ENCODE measurements at places on chromosomes 13 and 19.
A peak's percentile ranks its signal among the peaks of the same experiment; 100 is the strongest.

- DNase-seq, result no peak
Observed at GRCh38 chr19:6540918-6541689, 10.3 kb downstream of the TNFSF9 start.

GRCh38 chr19:2716722-2717637 lies 4.2 kb downstream of the DIRAS1 start:
- DNase-seq, result no peak

- DNase-seq, result no peak
Observed at GRCh38 chr13:77345150-77345780, 18.4 kb upstream of the MYCBP2 start.

GRCh38 chr13:74990992-74991391 lies 491.0 kb downstream of the TBC1D4 start:
- no peak for DNase-seq

GRCh38 chr13:32905864-32906180 lies 110.4 kb upstream of the KL start:
- DNase-seq, result no peak

- DNase-seq, result no peak
Observed at GRCh38 chr19:36265064-36265463, 50.2 kb downstream of the ZNF146 start.

GRCh38 chr19:6750062-6750461 lies 10.6 kb downstream of the TRIP10 start:
- DNase-seq, result no peak

DNA sequence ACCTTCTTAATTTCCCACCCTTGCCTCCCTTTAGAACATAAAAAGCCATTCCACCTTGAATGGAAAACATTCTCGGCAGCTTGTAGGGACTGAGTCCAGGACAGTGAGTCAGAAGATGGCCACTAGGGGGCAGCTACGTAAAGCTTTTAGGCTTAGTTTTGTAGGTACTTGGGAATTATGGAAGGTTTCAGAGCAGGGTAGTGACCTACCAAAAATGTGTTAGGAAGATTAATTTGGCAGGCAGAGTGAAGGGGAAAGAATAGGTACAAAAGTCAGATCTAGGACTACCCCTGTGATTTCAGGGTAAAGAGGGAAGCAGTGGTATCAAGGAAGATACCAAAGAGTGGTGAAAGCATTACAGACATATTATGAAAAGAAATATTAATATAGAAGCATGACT lies 198.4 kb downstream of the NDFIP2 start:
- DNase-seq, result peak; percentile 76

- DNase-seq, result no peak
Observed at GRCh38 chr13:23571431-23571830, 1.2 kb downstream of the TNFRSF19 start.

- no peak for DNase-seq
Observed at GRCh38 chr19:54530866-54531265, 28.2 kb downstream of the LAIR2 start.

DNA sequence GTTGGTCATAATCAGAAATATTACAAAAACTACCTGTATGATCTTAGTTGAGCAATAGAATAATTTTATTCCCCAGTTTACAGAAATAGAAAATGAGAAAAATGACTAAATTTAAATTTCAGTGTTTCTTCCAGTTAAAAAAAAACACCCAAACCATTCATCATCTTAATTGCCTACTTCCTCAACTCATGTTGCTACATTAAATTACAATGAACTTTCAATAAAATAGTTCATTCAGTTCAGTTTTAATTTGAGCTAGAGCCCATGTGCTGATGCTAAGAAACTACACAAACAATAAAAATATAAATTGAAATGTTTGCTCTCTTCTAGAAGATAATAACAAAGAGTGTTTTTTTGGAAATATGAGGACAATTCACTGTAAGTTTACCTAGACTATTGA lies 820.4 kb downstream of the SLITRK6 start:
- DNase-seq, result no peak

DNA sequence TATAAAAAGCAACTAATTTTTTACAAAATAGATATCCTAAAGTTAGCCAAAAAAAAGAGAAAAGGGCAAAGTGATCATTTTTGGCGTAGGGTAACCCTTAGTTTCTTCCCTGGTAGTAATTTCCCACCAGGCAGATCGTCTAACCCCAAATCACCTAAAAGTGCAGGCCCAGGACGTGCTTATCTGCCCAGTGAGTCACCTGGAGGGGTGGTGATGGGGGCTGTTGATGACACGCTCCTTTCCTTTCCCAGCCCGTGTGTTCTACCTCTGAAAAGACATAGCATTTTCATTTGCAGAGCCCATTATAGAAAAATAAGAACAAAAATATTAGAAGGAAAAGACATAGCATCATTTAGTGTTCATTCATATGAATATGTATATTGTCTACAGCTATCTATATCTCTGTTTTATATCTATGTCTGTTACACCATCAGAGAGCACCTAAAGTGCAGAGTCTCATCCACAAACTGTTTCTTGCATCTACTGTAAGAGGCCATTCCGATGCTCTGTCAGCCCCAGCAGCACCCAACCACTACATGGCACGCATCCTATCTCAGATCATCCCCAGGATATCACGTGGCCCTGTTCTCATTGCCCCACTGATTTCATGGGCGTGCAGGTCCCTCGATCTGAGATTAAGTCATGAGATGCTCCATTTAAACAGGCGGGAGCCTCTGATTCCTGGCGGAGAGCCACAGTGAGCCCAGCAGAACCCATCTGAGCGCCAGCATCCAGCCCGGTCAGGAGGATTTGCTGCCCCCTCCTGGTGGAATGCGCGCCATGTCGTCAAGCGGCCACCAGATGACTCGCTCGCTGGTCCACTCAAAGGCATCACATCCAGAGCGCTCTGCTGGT lies 8.5 kb upstream of the LILRB3 start:
- peak; percentile 63 for DNase-seq

- no peak for DNase-seq
Observed at GRCh38 chr13:111577956-111578605, 257.6 kb downstream of the TEX29 start.

DNA sequence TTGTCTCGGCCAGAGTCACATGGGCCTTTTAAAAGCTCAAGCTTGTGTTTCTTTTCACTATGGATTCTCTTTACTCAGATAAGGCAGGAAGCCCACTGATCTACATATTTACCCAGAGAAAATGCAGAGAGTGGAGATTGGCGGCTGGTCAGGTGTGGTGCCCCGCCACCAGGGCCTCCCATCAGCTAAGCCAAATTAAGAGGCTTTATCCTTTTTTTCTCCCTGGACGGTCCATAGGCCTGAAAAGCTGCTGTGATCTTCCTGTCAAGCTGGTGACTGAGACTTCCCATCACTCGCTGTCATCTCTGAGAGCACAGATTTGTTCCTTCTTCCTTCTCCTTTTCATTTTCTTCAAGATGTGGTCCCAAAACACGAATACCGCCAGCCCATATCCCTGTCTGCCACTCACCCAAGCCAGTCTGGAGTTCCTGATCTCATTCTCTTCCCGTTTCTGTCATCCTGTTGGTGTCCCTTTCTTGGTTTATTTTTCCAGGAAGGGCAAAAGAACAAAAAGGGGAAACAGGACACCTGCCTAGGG lies 1.9 kb downstream of the SAFB start:
- DNase-seq, result no peak

Measured in LoVo (cell line).